ENCODE measurements at places on chromosomes 11 and 22.

DNA sequence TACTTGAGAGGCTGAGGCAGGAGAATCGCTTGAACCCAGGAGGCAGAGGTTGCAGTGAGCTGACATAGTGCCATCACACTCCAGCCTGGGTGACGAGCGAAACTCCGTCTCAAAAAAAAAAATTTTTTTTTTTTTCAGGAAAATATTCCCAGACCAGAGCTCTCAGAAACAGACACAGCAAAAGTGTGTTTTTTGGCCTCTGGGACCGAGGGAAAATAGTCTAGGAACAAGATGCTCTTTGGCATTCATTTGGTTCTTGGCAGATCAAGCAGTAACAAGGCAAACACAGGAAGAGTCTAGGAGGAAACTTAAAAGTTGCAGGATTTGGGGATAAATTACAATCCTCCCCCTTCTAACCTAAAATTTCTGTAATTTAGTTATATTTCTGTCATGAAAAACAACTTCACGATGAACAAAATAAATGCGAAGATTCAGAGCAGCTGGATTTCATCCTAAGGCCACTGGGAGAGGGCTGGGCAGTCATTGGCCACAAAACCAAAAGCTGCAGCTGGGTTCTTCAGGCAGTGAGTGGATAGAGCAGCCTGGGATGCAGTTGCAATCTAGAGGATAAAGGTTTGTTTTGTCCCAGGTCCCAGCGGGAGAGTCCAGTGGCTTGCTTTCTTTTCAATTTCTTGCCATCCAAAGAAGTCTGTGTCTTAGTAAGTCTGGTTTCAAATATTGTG is 19.7 kb downstream of the ATG16L2 start:
- no peak for DNase-seq

GRCh38 chr11:58494101-58494500 is 13.8 kb downstream of the OR5B21 start:
- DNase-seq, result no peak

DNA sequence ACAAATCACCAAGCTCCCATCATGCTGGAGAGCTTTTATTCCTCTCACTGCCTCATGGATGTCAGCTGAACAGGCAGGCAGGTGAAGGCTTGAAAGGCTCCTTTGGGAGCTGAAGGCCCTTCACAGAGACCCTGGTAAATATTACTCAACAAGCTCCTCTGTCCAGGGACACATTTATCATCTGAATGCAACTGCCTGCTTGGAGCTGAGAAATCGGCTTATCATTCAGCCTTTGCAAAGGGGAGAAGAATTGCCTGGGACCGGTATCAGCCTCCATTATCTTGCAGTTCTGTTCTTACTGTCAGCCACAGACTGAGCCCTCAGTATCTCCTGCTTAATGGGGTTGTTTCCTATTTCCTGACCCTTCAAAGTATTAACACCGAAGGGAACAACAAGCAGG is 113.8 kb upstream of the PITPNB start:
- no peak for DNase-seq

- no peak for DNase-seq
Measured at GRCh38 chr11:26743622-26744021, 21.8 kb upstream of the SLC5A12 start.

GRCh38 chr11:102006835-102007566 is 40.2 kb upstream of the CFAP300 start:
- no peak for DNase-seq
